ENCODE measurements at places on chromosomes 12 and 14. TPM values are rescaled to one million over a fixed set of nuclear protein-coding genes. Genes with fewer than 3 reads are reported as not detected.

ZNF385A gene
- total RNA-seq, result 1.2 TPM

CLEC1B gene
- not detected for total RNA-seq

SERPINA1 gene
- 46.3 TPM for total RNA-seq

CLEC7A gene
- 15.6 TPM for total RNA-seq

KLRD1 gene
- under 0.01 TPM for total RNA-seq

GRCh38 chr12:102735104-102735503, 181.9 kb downstream of the PAH start:
- no peak for DNase-seq

- DNase-seq, result no peak
These were observed 28.4 kb upstream of the SFSWAP start for GRCh38 chr12:131682510-131682895.

- DNase-seq, result no peak
These were observed 464.4 kb downstream of the ZFP36L1 start for GRCh38 chr14:68328509-68328908.

- DNase-seq, result no peak
These were observed 69.8 kb upstream of the RIN3 start for GRCh38 chr14:92443741-92444140.

DNA sequence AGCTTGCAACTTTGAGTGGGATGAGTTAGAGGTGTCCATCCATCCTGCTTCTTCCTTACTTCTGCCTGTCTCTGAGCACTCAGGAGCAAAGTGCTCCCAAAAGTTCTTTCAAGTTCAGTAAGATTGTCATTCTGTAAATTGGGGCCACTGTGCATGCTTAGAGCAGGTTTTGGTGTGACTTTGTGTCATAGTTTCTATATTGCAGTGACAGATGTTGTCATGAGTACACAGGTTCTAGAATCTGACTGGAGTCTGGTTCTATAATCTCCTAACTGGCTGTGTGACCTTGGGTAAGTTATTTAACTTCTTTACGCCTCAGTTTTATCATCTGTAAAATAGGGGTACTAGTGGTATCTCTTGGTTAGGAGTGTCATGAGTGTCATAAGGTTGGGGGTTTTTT, 202.7 kb upstream of the BCL2L14 start:
- no peak for DNase-seq

GRCh38 chr14:77547512-77548180, 49.0 kb upstream of the ISM2 start:
- DNase-seq, result no peak

DNA sequence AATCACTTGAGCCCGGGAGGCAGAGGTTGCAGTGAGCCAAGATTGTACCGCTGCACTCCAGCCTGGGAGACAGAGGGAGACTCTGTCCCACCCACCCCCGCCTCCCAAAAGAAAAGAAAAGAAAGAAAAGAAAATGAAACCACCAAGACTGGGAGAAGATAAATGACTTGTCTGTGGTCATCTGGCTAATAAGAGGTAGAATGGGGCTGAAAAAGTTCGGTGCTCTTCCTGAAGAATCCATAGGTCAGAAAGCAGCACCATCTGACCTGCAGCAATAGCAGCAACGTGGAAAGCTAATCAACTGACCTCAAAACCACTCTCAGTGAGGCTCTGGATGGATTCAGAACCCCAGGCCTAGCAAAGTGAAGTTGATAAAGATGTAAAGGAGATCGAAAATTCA, 25.2 kb downstream of the SSH1 start:
- DNase-seq, result no peak

DNA sequence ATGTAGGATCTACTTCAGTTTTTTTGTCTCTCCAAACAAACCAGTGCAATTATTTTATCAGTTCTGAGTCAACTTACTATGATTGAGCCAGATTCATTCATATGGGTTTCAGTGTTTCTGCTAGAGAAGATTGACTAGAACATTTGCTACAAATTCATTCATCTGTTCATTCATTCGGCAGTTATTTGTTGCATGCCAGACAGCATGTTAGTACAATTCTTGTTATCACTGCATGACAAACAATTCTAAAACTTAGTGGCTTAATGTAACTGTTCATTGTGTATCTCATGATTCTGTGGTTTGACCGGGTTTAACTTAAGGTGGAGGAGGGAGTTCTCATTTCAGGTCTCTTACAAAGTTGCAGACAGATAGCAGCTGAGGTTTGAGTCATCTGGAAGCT, 52.3 kb downstream of the POLR3B start:
- no peak for DNase-seq

- no peak for DNase-seq
These were observed 309.1 kb downstream of the NRXN3 start for GRCh38 chr14:78479127-78479780.

- no peak for DNase-seq
These were observed 113.0 kb upstream of the NTF3 start for GRCh38 chr12:5318874-5319273.

DNA sequence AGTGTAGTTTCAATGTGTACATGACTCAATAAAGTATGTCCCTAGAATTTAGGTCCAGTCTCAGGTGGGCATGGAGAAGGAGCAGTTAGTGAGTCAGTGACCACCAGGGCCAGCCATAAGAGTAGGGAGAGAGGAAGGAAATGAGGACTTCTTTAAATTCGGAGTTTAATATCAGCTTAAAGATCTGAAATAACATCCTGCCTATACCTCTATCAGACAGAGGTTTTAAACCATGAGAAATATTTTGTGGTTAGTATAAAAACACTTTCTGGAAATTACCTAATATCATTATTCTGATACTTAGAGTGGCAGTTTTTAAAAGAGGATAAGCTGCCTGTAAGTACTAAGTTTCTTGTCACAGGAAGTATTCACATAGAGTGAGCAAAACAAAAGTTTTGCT, 61.7 kb upstream of the ST8SIA1 start:
- no peak for DNase-seq

DNA sequence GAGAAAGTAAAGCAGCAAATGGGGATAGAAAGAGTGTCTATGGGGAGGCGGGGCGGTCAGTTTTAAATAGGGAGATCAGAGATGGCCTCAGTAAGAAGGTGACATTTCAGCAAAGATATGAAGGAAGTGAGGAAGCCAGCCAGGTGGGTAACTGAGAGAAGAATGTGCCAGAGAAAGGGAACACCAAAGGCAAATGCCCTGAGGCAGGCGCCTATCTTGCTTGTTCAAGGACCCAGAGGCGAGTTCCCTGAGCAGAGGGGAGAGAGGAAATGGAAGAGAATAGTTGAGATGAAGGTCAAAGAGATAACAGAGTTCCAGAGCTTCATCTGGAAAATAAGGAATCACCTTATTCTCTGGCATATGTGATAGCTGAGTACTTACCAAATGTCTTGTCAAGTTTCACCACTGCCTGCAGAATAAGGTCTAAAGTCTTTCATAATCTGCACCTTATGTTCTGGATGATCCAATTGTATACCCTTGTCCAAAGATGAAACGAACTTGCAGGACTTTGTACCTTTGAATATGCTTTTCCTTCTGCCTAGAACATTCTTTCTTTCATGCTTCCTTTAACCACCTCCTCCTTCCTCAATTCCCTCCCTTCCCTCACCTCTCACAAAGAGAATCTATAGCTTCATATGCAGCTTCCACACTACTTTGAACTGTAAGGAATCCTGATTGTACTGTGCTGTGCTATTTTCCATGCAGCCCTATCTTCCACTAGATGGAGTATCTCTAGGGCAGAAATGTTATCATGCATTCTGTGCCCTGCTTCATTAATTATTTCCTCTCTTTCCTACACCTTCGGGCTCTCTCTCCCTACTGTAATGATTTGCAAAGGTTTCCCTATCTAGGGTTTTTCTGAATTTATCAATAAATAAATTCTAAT, 38.5 kb downstream of the GNPTAB start:
- DNase-seq, result no peak

All from stomach (tissue), 19 donors.